ENCODE measurements at places on chromosomes 4 and X.

DNA sequence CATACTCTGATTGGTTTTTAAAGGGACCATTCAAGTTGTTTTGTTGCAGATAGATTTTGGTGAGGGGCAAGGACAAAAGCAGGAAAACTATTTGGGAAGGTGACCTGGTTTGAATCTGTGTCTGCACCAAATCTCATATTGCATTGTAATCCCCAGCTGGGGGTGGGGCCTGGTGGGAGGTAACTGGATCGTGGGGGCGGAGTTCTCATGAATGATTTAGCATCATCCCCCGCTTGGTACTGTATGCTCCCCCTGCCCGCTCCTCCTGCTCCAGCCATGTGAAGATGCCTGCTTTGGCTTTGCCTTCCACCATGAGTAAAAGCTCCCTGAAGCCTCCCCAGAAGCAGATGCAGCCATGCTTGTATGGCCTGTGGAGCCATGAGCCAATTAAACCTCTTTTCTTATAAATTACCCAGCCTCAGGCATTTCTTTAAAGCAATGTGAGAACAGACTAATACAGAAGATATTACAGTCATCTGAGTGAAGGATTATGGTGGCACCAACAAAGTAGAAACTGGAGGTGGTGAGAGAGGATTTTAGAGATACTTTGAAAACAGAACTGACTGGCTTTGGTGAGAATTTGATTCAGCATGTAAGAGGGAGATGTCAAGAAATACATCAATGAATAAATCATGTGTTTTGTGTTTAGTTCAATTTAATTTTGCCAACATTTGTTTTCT, 14.4 kb downstream of the IL21 start:
- ATAC-seq = no peak

- peak; percentile 33 for ATAC-seq
Measured at GRCh38 chr4:129218897-129219296, 122.9 kb downstream of the C4orf33 start.

DNA sequence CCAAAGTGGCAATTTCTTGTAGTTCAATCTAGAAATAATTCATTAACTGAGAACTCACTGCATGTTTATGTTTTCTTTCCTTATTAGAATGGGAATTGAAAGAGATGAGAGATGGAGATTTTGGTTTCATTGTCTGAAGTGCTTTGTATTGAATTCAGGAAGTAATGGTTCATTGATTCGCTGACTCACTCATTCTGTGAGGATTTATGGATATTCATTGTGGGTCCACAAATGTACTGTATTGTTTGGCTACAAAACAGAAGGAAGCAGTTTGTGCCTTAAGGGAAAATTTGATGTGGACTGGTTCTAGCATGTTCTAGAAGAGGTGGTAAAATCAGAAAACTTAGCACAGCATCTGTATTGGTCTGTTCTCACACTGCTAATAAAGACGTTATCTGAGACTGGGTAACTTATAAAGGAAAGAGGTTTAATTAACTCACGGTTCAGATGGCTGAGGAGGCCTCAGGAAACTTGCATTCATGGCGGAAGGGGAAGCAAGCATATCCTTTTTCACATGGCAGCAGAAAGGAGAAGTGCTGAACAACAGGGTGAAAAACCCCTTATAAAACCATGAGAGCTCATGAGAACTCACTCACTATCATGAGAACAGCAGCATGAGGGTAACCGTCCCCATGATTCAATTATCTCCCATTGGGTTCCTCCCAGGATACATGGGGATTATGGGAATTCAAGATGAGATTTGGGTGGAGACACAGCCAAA, 132.3 kb upstream of the VCX3A start:
- ATAC-seq = no peak

- ATAC-seq = no peak
Measured at GRCh38 chr4:90025248-90025647, 101.9 kb upstream of the CCSER1 start.

DNA sequence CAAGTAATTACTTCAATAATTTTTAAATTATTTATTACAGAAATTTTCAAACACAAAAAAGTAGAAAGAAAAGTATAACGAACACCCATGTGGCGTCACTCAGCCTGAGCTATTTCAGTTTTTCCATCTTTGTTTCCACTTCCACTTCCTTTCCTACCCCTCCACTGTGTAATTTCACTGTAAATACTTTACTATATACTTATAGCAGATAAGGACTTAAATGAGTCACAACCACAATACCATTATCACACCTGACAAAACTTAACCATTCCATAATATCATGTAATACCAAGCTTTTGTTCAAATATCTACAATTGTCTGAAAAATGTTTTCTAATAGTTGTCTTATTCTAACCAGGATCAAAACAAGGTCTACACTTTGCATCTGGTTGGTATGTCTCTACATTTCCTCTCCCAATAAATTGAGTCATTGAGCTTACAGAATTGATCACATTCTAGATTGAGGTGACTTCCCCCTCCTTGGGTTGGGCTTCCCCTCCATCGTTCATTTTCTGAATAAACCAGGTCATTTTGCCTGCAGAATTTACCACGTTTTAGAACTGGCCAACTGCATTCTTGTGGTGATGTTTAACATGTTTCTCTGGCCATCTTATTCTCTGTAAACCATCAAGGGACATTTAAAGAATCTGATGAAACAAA, 48.7 kb downstream of the ATP10D start:
- no peak for ATAC-seq

GRCh38 chr4:53714236-53715140, 123.2 kb upstream of the LNX1 start:
- ATAC-seq = no peak

DNA sequence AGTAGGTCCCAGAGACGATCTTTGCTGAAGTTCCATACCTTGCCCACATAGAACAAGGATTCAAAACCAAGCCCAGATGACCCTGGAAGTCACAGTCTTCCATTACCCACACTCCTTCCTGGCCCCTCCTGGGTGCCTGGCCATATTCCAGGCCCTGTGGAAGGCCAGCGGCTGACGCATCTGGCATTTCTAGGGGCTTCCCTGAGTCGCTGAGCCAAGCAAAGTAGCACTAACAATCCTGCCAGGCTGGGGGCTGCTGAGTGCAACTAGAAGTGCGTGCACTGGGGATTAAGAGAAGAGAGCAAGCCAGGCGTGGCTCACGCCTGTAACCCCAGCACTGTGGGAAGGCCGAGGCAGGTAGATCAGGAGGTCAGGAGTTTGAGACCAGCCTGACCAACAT, 175.2 kb upstream of the CPEB2 start:
- no peak for ATAC-seq

- no peak for ATAC-seq
Measured at GRCh38 chr4:176205299-176205698, 9.9 kb upstream of the SPATA4 start.

Measured in motor neuron (in vitro differentiated cells).